ENCODE measurements at places on chromosomes 12 and 14.

DNA sequence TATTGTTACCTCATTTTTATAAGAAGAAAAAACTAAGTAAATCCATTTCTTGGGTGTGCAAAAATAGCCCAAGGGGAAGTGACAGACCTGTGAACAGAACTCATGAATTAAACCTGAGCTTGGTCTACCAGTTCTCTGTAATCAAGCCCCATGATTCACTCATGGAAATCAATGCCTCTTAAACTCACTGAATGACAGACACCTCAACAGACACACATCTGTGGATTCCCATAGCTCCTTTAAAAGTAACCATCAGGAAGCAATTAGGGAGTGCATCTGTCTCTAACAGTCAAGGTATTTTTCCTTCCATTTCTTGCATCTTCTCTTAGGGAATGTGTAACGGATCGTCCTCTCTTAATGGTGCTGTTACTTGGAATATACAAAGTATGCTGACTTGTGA, 215.0 kb upstream of the EEA1 start:
- no peaks in the 10 kb centered on the region for H3K27me3 ChIP-seq
- DNase-seq, result no peak
- no peak overlapping the region for H3K27ac ChIP-seq
- H3K4me3 ChIP-seq, result no peak overlapping the region

- H3K4me3 ChIP-seq, result no peak overlapping the region
- no peak for DNase-seq
- H3K27ac ChIP-seq, result no peak overlapping the region
These were observed 78.2 kb upstream of the SLC24A4 start for GRCh38 chr14:92244805-92245204.

DNA sequence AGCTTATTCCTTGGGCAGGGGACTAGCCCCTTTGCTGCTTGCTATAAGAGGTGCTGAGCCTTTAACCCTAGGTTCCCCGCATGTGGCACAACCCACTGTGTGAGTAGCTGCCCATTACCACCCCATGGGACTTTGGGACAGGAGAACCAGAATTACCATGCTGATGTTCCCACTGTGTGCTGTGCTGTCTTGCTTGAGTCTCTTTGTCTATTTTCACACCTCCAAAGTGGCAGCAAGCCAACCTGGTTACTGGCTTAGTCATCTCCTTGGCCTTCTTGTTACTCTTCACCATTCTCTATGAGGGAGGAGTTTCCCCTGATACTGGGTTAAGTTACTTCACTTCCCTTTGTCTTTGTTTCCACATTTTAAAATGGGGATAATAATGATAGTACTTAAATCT, 73.4 kb upstream of the ETV6 start:
- H3K27me3 ChIP-seq, result no peaks in the 10 kb centered on the region
- peaks cover 14% of the 10 kb centered on the region for H3K4me1 ChIP-seq
- H3K36me3 ChIP-seq, result no peaks in the 10 kb centered on the region

DNA sequence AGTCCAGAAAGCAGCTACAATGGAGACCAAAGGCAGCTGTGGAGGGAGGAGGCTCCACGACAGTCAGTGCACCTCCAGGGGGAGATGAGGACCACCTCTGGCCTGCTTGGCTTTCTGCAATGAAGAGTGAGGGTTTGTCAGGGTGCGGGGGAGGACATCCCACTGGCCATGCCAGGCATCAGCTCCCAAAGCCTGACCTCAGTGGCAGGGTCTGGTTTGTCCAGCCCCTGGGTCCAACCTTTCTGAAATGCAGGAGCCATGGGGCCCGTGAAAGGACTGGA, 35.2 kb downstream of the SLC6A12 start:
- DNase-seq, result no peak
- no peak overlapping the region for H3K27ac ChIP-seq
- no peak overlapping the region for H3K4me3 ChIP-seq

DNA sequence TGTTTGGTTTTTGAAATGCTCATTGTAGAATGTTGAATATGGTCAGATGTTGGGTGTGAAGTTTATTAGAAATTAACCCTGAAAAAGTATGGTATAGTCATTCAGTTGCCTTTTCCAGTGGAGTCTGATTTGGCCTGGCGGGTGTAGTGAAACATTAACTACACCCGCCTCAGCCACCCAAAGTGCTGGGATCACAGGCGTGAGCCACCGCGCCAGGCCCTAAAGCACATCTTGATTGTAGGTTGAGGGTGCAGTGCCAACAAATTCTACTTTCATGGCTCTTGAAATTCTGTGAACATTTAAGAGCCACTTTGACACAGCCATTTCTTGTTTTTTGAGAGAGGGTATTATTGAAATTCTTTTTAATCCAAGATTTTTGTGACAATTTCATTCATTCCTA, 624.9 kb downstream of the DIO2 start:
- peak; percentile 67 for DNase-seq
- H3K36me3 ChIP-seq, result no peaks in the 10 kb centered on the region
- H3K27me3 ChIP-seq, result no peaks in the 10 kb centered on the region
- no peak overlapping the region for H3K4me3 ChIP-seq

GRCh38 chr14:103731916-103732867, 16.6 kb downstream of the ZFYVE21 start:
- no peak overlapping the region for H3K4me3 ChIP-seq
- no peaks in the 10 kb centered on the region for H3K27me3 ChIP-seq
- peaks cover 17% of the 10 kb centered on the region for H3K4me1 ChIP-seq
- peaks cover 92% of the 10 kb centered on the region for H3K36me3 ChIP-seq

DNA sequence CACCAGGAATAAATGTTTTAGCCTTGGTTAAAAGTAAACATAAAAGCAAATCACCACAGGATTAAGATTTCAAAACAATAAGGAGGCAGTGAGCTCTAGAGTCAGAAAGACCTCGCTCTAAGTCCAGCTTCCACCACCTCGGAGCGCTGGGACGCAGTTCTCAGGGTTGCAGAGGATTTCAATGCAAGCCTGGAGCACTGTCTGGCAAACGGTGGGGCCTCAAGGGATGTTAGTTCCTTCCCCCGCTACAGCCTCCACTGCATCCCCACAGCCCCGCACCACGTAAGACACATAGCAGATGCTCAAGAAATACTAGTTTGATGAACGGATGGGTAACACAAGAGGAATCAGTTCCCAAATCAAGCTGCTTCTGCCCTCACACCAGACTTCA, 39.3 kb upstream of the TMCC3 start:
- H3K4me1 ChIP-seq, result peaks cover 17% of the 10 kb centered on the region
- DNase-seq, result no peak
- H3K4me3 ChIP-seq, result peak overlapping the region; percentile 31
- no peaks in the 10 kb centered on the region for H3K36me3 ChIP-seq

DNA sequence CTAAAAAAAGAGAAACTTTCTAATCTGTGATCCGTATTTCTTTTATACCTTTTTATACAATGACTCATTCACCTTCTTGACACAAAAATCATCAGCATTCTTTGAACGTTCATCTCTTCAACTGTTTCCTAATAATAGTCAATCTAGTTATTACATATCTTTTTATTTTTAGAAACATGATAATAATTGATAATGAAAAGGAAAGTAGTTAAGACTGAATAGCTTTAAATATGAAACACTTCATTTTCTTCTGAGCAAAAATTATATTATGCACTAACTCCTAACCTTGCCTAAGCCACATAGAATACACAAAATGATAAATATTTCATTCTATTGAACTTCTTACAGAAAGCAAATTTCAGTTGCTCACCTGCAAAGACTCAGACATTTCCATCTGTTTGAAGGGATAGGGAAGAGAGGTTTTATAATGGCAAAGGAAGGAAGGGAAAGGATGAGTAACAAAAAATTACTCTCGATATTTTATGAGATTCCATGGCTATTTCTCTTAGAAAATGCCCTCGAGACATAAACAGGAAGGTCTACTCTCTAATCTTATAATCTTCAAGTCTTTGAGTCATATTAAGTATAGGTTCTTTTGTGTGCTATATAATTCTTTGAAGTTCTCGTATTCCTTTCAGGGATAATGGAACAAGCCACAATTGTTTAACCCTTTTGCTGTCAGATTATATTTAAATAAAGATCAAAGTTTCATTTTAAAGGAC, 7.5 kb upstream of the KLHL42 start:
- no peak overlapping the region for H3K27ac ChIP-seq
- no peak for DNase-seq
- no peaks in the 10 kb centered on the region for H3K36me3 ChIP-seq
- H3K4me1 ChIP-seq, result no peaks in the 10 kb centered on the region
- no peak overlapping the region for H3K4me3 ChIP-seq
- no peaks in the 10 kb centered on the region for H3K27me3 ChIP-seq

DNA sequence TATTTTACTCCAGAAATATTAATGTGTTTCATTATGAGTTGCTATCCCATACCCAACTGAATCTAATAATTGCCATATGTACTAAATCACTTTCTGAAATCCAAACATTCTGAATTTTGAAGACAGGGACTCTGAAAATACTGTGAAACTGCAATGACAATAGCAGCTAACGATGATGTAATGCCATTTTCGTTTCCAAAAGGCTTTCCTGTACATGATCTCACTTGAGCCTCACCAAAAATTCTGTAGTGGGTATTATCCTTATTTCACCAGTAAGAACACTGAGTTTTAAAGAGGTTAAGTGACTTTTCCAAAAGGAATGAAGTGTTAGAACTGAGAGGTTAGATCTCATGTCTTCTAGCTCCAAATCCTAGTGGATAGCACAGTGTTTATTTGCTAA, 133.3 kb downstream of the FLRT2 start:
- no peaks in the 10 kb centered on the region for H3K36me3 ChIP-seq
- H3K4me1 ChIP-seq, result no peaks in the 10 kb centered on the region
- DNase-seq, result no peak
- H3K27ac ChIP-seq, result no peak overlapping the region

- H3K4me3 ChIP-seq, result no peak overlapping the region
- no peak overlapping the region for H3K27ac ChIP-seq
- H3K4me1 ChIP-seq, result no peaks in the 10 kb centered on the region
- H3K27me3 ChIP-seq, result no peaks in the 10 kb centered on the region
- H3K36me3 ChIP-seq, result peaks cover 38% of the 10 kb centered on the region
- DNase-seq, result no peak
These were observed 42.2 kb downstream of the KNTC1 start for GRCh38 chr12:122569288-122569687.

DNA sequence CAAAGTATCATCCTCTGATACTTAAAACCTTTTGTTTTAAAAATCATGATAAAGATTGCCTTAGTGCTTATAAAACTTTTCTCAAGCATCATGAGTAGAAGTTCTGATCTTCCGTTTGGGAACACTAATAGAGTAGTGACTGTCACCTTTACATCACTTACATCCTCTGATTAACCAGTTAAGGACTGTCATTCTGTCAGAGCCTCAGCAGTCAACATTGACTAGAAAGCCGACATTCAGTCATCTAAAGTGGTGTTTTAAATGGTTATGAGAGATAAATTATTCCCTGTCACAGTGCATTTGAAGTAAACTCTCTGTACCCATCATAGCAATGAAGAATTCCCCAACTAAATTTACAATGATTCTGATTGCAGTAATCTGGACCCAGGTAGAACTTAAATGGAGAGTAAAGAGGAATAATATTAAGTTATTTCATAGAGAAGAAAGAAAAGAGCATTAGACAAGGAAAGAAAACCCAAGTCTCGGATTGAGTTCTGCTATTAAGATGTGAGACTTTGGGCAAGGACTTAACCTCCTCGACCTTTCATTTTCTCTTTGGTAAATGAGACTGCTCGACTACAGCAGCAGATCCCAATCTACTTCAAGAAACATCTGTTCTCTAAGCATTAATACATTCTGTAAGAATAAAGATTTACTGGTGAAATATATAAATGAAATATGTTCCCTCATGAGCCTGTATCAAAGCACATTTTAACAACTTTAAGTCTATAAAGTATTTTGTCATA, 563.9 kb upstream of the LMO3 start:
- H3K4me1 ChIP-seq, result no peaks in the 10 kb centered on the region
- DNase-seq, result no peak
- H3K27ac ChIP-seq, result no peak overlapping the region
- H3K4me3 ChIP-seq, result no peak overlapping the region
- no peaks in the 10 kb centered on the region for H3K27me3 ChIP-seq

DNA sequence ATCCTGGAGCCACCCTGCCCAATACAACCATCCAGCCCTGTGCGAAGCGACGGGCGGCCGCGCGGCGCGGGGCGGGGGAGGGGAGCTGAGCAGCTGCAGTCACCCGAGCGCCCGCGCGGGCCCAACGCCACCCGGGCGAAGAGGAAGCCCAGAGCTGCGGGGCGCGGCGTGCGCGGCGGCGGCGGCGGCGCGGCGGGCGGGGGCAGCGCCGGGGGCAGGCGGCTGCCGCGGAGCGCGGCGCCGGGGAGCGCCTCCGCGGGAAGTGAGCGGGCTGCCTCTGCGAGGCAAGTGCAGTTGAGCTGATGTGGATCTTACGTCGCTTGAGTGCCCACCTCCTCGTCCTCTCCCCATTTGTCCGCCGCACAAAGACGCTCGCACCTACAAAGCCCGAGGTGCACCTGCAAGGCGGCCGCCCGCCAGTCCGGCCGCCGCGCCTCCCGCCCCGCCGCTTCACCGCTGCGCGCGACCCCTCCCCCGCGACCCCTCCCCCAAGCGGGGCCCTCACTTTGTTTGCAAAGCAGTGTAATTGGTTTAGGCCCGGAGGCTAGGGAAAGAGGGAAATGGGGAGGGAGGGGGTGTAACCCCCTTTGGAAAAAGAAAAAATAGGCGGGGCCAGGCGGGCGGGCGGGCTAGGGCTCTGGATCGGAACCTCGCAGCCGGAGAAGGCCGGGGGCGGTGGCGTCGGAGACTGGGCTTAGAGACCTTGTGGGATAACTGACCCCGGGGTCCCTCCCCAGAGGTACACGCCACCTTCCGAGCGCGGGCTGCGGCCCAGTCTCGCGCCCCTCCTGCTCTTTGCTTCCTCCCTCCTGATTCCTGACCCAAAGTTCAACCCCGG, at the start of the genes FOXA1 and TTC6:
FOXA1 (minus strand) TSS at position 279 of the 838 bp plus-strand sequence; CDS start at position 2, 277 bp downstream.
TTC6 (plus strand) TSS at position 659 of the 838 bp plus-strand sequence. CDS start 26,436 bp downstream, outside the sequence.
- H3K27ac ChIP-seq, result peak within 1 kb of the TSS; percentile 92
- H3K4me1 ChIP-seq, result peaks cover 36% of the 10 kb centered on the region
- peak; percentile 79 for DNase-seq

DNA sequence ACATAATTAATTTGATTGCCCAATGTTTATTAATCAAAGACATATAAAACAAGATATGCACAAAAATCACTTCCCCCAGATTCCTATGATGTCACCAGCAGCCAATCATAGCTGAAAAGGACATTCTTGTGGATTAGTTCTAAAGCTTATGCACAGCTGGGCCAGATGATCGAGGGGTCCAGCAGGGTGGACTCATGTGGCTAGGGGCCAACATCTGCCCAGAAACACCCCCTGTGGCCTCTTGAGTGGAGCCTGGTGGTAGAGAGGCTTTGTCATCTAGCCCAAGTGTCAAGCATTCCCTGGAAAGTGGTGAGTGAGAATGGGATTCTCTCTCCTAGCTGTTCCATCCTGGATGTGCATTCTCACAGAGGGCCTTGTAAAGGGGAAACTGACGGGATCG, 590.0 kb downstream of the BCL11B start:
- DNase-seq, result no peak
- H3K36me3 ChIP-seq, result no peaks in the 10 kb centered on the region
- no peaks in the 10 kb centered on the region for H3K4me1 ChIP-seq
- no peak overlapping the region for H3K27ac ChIP-seq
- no peak overlapping the region for H3K4me3 ChIP-seq
- H3K27me3 ChIP-seq, result no peaks in the 10 kb centered on the region

- no peak for DNase-seq
- no peak overlapping the region for H3K4me3 ChIP-seq
- H3K27ac ChIP-seq, result no peak overlapping the region
- peaks cover 29% of the 10 kb centered on the region for H3K27me3 ChIP-seq
- no peaks in the 10 kb centered on the region for H3K4me1 ChIP-seq
These were observed 7.6 kb upstream of the CCDC184 start for GRCh38 chr12:48175613-48176416.

GRCh38 chr12:1553987-1554982, 40.1 kb downstream of the FBXL14 start:
- H3K4me3 ChIP-seq, result no peak overlapping the region
- H3K36me3 ChIP-seq, result no peaks in the 10 kb centered on the region
- no peak overlapping the region for H3K27ac ChIP-seq
- H3K27me3 ChIP-seq, result no peaks in the 10 kb centered on the region

GRCh38 chr14:77120771-77121743, 20.5 kb downstream of the ZDHHC22 start:
- no peak for DNase-seq
- H3K36me3 ChIP-seq, result peaks cover 28% of the 10 kb centered on the region
- H3K4me3 ChIP-seq, result no peak overlapping the region
- H3K4me1 ChIP-seq, result peaks cover 29% of the 10 kb centered on the region
- no peak overlapping the region for H3K27ac ChIP-seq
- peaks cover 10% of the 10 kb centered on the region for H3K27me3 ChIP-seq

All from lower lobe of right lung (tissue), 2 donors.